NCI-H1092 (cell line): ENCODE measurements at places on chromosomes 2 and 18.

DNA sequence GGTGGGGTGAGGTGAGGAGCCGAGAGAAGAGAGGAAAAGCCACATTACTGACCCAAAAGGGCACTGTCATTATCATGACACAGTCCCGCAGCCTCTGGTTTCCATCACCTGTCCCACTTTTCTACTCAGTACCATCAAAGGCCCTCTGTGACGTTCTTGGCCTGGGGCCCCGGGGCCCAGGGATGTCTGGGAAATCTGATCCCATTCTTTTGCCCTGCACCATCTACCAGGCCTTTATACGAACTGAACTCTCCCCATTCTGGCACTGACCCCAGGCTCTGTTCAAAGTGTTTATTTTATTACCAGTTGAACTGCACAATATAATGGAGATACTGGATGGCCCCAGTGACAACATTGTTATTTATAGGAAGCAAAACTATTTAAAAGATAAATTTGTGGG lies 89.1 kb downstream of the COL6A3 start:
- DNase-seq, result no peak

GRCh38 chr18:10131081-10131459 lies 217.3 kb downstream of the VAPA start:
- no peak for DNase-seq

DNA sequence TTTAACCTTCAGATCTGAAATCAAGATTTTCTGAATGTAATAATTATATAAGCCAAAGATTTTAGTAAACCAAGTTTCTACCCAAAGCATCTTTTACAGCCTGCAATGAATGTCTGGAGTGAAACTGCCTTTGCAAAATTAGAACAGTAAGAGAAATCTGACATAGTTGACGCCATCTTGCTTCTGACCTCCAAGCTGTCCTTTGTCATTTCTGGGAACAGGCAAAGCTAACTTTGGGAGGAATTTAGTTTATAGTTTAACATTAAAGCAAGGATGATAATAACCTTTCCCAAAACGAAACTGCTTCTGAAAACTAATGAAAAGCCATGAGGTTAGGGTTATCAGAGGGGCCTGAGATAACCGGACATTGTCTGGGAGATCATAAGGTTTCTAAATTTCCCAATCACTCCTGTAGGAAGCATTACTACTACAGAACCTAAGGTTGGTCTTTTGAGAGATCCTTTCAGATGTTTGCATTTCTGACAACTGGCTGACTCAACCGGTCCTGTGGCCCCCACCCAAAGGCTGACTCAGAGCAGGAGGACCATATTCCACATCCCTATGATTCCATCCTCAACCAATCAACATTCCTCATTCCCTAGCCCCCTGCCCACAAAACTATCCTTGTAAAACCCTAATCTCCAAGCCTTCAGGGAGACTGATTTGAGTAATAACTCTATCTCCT lies 124.5 kb downstream of the TMEM131 start:
- no peak for DNase-seq

DNA sequence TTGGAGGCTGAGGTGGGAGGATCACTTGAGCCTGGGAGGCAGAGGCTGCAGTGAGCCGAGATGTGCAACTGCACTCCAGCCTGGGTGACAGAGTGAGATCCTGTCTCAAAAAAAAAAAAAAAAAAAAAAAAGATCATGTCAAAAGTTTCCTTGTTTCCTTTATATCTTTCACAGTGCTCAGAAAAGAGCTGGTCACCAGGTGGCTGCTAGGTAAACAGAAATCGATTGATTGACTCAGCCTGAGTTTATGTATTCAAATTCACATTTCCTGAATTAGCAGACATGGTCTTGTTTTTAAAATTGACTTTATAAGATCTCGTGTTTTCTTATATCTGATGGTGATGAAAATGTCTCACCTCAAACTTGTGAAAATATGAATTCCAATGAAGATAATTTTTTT lies 261.8 kb upstream of the FANCL start:
- DNase-seq, result no peak

- no peak for DNase-seq
Observed at GRCh38 chr18:36513556-36513955, 216.0 kb downstream of the FHOD3 start.

DNA sequence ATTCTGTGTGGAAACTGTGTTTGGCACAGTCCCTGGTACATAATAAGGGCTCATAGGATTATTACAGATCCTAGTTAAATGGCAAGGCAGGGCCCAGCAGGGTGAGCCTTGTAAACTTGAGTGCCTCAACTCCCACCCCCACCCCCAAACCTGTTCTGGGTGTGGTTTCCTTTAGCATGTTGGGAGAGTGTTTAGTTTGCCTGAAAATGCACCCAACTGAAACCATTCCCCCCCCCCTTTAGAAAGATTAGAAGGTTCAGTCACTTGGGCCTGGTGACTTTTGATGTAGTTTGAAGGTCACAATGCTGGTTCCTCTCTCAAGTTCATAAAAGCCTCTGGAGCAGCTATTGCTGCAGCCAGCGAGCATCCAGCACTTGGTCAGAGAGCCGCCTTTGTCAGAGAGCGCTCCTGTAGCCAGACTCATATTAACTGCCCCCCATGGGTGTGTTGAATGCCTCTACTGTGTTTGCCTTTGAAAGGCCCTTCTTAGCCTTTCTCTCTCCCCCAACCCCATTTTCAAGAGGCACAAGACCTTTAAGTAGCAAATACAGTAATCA lies 113.7 kb downstream of the SPTBN1 start:
- no peak for DNase-seq

DNA sequence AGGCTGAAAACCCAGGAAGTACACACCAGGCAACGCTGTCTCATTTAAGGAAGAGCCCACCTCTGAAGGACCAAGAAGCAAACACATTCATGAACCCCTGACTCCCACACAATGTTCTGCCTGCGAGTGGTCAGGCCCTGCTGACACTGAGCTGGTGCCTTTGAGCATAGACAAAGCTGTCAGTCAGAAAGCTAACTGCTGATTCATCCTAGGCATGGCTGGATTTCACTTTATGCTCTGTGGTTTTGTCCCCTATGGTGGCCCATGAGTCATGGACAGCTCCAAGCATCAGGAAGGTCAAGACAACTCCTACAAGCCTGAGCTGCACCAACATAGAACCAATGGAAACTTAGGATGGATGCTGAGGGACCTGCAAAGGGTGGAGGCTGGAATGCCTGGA lies 78.9 kb downstream of the UXS1 start:
- DNase-seq, result no peak

- no peak for DNase-seq
Observed at GRCh38 chr2:120747281-120747680, 11.6 kb downstream of the GLI2 start.

DNA sequence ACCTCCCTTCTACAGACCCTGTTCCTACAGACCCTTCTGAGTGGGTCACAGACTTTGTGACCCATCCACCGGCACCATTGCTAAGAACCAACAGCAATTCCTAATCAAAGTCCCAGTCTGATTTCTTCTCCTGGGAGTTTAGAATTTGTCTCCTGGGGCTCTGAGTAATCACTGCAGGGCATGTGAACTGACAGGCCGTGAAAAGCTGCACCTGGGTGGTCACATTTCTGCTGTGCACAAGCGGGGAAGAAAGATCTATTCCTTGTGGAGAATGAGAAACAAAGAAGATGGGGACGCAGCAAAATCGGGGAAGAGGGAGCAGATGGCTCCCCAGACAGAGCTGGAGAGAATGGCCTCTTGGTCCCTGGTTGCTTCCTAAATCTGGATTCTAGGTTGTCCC lies 151.0 kb downstream of the ARL4C start:
- DNase-seq, result no peak

DNA sequence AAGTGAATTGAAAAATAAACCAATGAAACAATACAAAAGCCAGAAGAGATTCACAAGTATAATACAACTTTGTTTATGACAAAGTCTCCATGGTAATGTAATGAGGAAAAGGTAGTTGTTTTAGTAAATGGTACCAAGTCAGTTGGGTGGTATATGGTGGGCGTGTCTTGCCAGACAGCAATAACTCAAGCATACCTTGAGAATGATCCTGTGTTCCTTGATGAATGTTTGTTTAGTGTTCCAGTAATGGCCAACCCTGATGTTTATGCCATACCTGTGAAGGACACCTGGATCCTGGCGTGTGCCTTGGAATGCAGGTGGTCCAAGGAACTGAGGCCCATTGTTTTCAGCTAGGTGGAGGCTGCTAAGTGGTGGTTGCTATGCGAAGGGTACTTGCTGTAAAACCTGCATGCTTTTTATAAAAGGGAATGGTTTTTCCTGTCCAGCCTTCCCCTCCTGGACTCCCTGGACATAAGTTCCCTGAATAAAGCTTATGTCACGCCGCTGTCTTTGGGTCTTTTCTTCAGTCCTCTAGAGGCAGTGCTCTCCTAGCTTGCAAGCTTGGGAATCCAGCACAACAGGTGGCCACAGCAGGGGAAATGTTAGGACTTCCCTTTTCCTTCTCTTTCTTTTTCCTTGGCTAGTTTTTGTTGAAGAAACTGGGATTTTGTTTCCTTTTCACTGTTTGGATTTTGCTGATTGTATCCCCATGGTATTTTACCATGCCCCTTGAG lies 54.7 kb downstream of the MTA3 start:
- DNase-seq, result no peak

- DNase-seq, result no peak
Observed at GRCh38 chr2:21250673-21251072, 126.9 kb downstream of the TDRD15 start.

GRCh38 chr2:237535385-237536082 lies 30.8 kb upstream of the PRLH start:
- DNase-seq, result no peak

DNA sequence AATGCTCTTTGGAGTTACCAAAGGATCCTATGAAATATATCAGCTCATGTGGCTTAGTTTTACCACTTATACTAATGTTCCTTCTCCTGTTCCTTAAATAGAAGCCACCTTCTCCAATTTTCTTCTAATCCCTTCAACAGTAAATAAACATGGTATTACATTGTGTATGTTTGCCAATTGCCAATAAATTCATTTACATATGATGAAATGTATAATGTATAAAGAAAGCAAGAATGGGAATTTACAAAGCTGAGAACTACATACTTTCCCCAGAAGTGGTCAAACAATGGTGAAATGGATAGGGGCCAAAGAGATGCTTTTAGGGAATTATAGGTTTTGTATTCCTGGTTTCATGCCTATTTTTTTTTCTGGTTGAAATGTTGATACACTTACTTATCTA lies 894.2 kb upstream of the CRIM1 start:
- DNase-seq, result no peak
